ENCODE measurements at places on chromosomes 1 and 21. TPM values are rescaled to one million over a fixed set of nuclear protein-coding genes. Genes with fewer than 3 reads are reported as not detected.

The OLIG2 gene
- not detected for total RNA-seq

The KCNH1 gene
- not detected for total RNA-seq

The MROH9 gene
- not detected for total RNA-seq

The HAO2 gene
- total RNA-seq = not detected

The NUP210L gene
- total RNA-seq = 0.22 TPM

The PLXNA2 gene
- total RNA-seq = 6.7 TPM

The MAP3K7CL gene
- total RNA-seq = 13.5 TPM

The MYOM3 gene
- total RNA-seq = not detected

The PEAR1 gene
- 0.11 TPM for total RNA-seq

The CC2D1B gene
- 87.0 TPM for total RNA-seq

The TMEM125 gene
- total RNA-seq = not detected

The MRPL55 gene
- 61.9 TPM for total RNA-seq

The TMPRSS2 gene
- not detected for total RNA-seq

The S100A2 gene
- total RNA-seq = not detected
